ENCODE measurements at places on chromosomes 1 and 21.

DNA sequence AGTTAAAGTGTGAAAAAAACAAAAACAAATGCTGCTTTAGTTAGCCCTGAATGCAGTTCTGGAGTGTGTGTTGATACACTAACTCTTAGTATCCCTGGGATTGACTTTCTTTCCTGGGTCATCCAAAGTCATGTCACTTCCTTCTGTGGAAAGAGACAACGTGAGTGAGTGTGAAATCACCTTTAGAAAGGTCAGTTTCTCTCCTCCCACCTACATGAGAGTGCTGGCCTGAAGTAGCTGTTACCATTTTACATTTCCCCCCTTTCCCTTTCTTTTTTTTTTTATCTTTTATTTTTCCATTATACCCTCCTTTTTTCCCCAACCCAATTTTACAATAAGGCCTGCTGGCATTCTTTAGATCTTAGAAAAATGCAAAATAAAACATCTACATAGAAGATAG, 55.2 kb downstream of the CENPF start:
- DNase-seq, result no peak

DNA sequence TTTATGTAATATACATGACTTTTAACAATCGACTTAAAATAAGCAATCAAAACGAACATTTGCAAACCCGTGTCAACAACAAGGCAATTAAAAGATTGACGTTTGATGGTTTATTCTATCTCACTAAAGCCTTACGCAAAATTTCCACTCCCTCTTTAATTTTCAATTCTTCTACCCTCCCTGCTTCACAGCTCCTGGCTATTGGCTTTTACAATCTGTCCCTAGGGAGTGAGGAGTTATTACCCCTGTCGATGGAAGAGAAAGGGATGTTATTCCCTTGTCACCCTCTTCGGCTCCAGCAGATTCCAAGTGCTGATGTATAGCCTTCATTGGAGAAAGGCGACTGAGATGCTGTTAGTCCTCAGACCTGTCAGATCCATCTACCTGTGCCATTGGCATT, 161.3 kb downstream of the ZNF281 start:
- DNase-seq, result no peak

GRCh38 chr1:95685081-95685480, 451.1 kb downstream of the RWDD3 start:
- no peak for DNase-seq

DNA sequence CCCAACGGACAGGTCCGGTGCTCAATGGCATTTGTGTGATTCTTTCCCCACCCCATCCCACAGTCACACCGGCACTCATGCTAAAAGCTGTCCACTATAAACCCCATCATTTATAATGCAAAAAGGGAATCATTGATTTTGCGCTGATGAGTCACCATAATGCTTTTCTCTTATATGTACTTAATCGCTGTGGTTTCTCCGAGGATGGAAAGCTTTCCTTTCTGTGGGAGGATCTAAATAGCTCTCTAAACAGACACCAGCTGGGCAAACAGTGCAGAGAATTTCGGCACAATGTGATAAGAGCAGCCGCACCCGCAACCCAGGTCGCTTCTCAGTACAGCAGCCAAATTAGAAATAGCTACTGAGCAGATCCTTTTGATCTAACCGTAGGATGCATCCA, 85.6 kb downstream of the SETD4 start:
- DNase-seq, result no peak

DNA sequence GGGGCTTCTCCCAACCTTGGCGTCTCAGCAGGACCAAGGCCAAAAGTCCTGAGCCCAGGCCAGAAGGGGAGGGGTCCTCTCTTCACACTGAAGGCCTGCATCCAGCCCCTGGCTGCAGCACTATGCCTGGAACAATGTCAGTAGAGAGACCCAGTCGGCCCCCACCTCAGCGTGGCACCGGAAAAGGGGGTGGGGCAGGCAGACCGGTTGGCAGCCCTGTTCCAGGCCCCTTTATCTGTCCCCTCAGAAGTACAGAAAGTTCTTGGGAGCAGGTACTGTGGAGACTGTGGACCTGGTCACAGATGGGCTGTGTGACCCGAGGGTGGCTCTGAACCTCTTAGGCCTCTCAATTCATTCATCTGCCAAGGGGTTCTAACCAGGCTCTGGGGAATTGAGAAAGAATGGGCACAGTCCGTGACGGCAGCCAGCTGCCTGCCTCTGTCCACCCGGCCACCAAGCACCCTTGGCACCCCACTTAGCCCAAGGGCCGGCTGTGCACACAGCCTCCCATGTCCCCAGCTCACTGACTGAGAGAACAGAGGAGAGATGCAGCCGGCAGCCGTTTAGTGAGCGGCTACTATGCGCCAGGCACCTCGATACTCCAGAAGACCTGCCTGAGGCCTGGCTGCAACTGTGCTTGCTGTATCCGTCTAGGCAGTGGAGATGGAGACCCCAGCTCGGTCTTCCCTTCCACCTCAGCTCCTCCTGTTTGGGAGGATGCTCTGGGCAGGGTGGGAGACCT, 23.9 kb downstream of the RUNX3 start:
- no peak for DNase-seq

DNA sequence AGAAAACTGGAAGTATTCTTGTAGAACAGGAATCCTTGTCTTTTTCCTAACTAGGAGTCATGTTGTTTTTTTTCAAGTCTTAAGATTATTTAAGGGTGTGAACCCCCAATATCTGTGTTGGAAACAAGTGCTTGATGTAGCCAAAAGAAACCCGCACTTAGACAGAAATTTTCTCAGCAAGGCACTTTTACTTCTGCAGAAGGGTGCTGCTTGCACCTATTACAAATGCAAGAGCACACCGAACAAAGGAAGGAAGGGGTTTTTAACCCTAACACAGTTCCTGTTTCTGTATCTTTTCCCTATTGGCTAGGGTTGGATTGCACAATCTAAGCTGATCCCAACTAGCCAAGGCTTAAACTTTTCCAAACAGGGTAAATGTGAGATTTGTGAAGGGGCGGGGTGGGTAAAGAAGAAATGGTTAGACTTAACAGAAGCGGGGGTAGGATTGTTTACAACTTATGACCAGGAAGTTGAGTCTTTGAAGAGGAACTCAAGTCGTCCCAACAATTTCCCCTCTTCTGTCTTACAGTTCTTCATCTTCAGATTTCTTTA, 75.1 kb downstream of the ZFYVE9 start:
- no peak for DNase-seq

- DNase-seq, result peak; percentile 67
Observed at GRCh38 chr1:145997016-145997717, 788 bp upstream of the TXNIP start.

Data from activated CD4-positive, alpha-beta T cell treated with anti-CD3 and anti-CD28 coated beads, Interleukin-2, Interleukin-6, amounts not matched to agents 100 ng/mL and 50 ng/mL, durations not matched to agents 16 hours and 8 hours (primary cell).